ENCODE measurements at places on chromosomes 2 and 18.

GRCh38 chr18:42781298-42781815 lies 334.1 kb downstream of the RIT2 start:
- DNase-seq, result no peak

DNA sequence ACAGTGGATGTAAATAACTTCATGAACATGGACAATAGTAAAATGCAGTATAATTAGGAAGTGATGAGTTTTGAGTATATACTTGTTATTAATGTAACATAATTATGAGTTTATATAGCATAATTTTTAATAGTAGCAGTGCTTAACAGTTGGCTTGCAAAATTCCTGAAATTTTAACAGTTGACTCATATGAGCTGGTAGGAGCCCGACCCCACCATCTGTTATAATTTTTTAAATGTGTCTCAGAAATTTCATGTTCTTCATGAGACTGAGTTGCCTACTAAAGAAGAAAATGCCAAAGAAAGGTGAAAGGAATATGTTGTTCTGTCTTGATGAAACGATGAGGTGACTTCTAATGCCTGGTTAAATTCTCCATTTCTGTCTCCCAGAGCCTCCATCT lies 62.6 kb downstream of the ITGB1BP1 start:
- no peak for DNase-seq

GRCh38 chr2:70011335-70011734 lies 49.9 kb upstream of the ASPRV1 start:
- no peak for DNase-seq

- no peak for DNase-seq
Observed at GRCh38 chr2:196809260-196809659, at the start of gene C2orf66. Gene C2orf66 (minus strand): TSS chr2:196809355. CDS start chr2:196809336, 19 bp downstream.

DNA sequence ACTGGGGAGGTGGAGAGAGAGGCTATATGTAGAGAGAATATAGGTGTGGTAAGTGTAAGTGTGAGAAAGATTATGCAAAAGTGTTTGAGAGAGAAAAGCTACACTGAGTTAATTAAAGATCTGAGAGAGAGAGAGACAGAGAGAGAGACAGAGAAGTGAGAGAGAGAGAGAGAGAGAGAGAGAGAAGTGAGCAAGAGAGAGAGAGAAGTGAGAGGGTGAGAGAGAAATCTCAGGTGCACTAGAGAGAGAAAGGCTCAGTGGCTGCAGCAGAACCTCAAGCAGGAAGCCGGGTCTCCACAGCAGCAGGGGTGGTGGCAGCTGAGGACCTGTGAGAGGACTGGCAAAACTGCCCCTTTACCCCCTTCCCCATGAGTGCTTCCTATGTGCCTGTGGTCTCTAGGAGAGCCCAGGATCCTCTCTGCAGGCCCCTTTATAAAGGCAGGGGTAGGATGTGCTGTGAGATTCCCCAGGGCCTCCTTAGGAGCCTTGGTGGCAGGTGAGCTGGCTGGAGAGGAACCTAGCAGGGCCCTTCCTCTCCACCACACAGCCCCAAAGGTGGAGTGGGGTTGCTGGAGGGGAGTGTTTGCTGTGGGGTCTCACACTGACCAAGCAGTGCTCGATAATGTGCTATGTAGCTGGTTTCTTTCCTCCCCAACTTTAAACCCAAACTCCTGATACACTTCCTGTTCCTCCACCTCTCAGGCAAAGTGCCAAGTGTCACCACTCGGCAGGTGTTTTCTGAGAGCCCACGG lies 52.6 kb downstream of the SLC4A5 start:
- DNase-seq, result no peak

DNA sequence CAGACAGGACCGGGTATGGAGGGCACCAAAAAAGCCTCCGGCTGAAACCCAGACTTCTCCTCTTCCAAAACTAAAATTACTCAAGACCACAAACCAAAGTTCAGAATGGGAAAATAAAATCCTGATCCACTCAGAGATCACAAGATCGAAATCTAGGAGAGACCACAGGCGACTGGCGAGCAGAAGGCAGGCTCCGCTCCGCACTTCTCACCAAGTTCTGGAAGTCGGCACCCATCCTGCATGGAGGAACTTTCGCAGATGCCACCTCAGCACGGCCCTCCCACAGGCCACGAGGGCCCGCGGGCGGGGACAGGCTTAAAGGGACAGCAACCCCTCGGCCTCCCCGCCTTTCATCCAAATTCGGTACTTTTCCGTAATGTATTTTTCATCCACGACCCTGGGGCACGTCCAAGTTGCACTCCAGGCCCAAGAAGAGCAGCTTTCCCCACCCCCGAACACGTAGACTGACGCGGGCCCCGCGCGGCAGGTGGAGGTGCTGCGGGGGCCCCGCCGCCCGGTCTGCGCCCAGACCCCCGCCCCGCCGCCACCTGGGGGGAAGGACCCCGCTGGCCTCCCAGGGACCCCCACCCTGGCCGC lies 43.7 kb downstream of the HDLBP start:
- peak; percentile 22 for DNase-seq

DNA sequence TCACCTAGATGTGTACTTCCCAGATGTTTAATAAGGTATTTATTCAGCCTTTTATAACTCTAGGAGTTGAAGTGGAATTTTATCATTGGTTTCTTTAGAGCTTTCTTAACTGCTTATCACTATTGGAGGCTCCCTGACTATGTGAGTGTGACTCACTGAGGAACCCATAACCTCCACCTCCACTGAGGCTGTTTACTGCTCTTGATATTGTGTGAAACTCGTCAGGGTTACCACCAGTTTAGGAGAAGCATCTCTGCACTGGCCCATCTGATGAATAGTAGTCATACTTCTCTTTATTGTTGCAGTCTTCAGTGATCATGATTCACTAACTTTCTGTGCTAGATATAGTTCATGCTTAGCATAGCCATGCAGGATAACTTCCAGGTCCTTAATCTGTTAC lies 79.6 kb upstream of the UBXN4 start:
- no peak for DNase-seq

DNA sequence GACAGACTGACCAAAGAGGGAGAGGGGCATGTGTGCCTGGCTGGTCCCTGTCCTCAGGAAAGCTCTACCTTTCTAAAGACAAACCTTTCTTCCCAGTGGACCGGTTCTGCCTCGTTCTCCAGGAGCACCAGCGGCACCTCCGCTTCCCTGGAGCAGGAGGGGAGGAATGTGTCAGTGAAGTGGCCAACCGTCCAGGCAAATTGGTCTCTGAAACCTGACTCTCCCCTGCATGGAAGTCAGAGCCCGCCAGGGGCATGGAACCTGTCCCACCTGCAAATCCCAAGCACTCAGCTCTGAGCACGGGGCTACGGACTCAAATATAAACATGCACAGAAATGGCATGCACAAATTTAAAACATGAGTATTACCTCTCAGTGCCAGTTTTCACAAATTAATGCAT lies 62.9 kb downstream of the COL6A3 start:
- no peak for DNase-seq

DNA sequence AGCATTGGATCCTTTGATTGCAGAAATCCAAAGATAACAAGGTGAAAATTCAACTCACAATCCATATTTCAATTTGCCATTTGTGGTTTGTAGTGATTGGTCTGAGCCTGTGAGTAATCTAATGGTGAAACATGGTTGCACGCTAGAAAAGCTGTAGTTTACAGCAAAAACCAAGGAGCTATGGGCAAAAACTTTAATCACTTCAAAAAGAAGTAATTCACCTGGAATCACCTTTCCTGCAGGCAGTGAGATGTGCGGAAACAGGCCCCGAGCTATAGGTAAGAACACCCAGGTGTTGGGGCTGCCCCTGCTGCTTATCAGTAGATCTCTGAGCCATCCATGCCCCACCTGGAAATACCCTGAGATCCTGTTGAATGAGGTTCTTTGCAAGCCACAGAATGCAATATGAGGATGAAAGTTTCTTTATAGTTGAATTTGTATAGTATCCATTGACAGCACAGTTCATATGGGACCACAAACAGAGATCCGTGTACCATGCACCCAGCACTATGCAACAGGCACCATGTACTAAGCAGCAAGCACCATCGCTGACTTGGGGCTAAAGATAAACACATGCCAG lies 208.2 kb downstream of the SPP2 start:
- no peak for DNase-seq

DNA sequence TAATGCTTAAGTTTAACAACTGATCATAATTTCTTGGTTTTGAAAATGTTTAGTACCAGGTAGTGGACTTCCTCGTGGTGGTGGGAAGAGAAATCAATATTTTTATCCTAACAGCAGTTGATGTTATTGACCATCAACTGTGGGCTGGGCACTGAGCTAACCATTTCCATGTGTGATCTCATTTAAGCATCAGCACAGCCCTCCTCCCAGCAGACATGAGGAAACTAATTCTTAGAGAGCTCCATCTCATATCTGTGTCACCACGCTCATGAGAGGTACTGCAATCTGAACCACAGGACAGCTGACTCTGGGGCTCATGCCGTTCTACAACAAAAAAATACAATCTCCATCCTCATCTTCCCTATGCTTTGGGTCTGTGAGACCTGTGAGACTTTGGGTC lies 332.8 kb upstream of the RAB12 start:
- DNase-seq, result no peak

DNA sequence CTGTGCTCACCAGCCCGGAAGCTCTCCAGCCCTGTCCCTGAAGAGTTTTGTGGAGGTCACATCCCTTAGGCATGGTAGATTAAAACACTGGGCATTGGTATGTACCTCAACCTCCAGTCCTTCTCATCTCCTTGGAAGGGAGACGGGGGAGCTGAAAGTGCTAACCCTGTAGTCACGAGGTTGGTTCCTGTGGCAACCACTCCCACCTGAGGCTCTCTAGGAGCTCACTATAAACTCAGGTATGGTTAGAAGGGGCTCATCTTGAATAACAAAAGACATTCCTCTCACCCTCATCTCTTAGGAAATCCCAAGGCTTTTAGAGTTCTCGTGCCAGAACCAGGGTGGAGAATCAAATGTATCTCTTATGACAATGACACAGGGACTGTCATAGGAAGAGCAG lies 43.0 kb upstream of the MGAT4A start:
- DNase-seq, result no peak

GRCh38 chr2:174158003-174158402 lies 90.3 kb downstream of the OLA1 start:
- no peak for DNase-seq

- DNase-seq, result no peak
Observed at GRCh38 chr2:23826040-23826439, 100.9 kb downstream of the ATAD2B start.

DNA sequence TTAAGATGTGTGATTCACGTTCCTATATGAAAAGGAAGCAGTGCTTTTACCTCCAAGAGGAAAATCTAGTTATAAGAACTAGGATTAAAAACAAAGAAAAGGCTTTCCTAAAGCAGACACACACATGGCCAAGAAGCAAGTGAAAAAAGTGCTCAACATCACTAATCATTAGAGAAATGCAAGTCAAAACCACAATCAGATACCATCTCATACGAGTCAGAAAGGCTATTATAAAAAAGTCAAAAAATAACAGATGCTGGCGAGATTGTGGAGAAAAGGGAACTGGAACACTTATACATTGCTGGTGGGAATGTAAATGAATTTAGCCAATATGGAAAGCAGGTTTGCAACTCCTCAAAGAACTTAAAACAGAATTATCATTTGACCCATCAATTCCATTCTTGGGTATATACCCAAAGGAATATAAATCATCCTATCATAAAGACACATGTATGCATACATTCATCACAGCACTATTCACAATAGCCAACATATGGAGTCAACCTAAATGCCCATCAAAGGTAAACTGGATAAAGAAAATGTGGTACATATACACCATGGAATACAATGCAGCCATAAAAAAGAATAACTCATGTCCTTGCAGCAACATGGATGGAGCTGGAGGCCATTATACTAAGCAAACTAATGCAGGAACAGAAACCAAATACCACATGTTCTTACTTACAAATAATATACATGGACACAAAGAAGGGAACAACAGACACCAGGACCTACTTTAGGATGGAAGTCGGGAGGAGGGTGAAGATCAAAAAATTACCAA lies 285.3 kb downstream of the RAD51AP2 start:
- no peak for DNase-seq

DNA sequence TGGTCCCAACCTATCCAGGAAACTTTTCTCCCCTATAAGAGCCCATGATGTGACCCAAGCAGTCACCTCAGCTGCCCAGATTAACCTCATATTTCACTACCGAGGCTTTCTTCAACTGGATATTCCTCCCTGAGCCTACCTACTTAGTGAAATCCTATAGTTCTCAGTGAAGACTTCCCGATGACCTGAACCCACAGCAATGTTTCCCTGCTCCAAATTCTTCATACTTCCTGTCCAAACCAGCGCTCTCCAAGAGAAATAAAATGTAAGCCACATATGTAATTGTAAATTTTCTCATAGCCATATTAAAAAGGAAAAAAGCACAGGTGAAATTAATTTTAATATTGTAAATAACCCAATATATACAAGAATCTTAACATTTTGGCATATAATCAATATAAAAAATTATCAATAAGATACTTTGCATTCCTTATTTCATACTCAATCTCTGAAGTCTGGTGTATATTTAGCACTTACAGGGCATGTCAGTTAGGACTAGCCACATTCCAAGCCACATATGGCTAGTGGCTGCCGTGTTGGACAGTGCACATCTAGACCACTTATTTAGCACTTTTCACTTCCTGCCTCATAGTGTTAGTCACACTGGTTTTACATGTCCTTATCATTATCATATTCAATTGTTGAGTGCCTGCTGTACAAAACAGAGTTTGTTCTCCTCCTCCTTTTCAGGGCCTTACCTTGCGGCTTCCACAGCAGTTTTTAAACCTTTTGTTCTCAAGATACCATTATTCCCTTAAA lies 1.9 kb upstream of the STAT4 start:
- DNase-seq, result no peak

DNA sequence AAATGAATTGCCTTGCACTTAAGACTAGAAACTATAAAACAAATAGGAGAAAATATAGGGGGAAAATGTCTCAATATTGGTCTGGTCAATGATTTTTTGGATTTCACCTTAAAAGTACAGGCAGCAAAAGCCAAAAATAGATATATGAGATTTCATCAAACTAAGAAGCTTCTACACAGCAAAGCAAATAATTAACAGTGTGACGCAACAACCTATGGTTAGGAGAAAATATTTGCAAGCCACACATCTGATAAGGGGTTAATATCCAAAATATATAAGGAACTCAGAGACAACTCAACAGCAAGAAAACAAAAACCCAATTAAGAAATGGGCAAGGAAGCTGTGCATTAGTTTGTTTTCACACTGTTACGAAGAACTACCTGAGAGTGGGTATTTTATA lies 89.1 kb downstream of the MAIP1 start:
- no peak for DNase-seq

GRCh38 chr2:208441951-208442350 lies 35.4 kb downstream of the PTH2R start:
- DNase-seq, result no peak

- DNase-seq, result no peak
Observed at GRCh38 chr2:25320077-25320476, 21.6 kb downstream of the DNMT3A start.

- DNase-seq, result no peak
Observed at GRCh38 chr18:60684843-60685513, 312.4 kb upstream of the MC4R start.

GRCh38 chr2:159456500-159457426 lies 159.6 kb downstream of the BAZ2B start:
- DNase-seq, result no peak

GRCh38 chr2:54657664-54658083 lies 65.8 kb upstream of the EML6 start:
- no peak for DNase-seq

- DNase-seq, result no peak
Observed at GRCh38 chr2:233287871-233288270, 19.7 kb upstream of the SAG start.
